Activated naive CD8-positive, alpha-beta T cell treated with anti-CD3 and anti-CD28 coated beads, Interleukin-2, amount 10 ng/mL, durations not matched to agents 7 days and 5 days (primary cell): ENCODE measurements at places on chromosomes 11 and 22.

GRCh38 chr11:132579136-132579535 lies 953.2 kb downstream of the OPCML start:
- DNase-seq: no peak

DNA sequence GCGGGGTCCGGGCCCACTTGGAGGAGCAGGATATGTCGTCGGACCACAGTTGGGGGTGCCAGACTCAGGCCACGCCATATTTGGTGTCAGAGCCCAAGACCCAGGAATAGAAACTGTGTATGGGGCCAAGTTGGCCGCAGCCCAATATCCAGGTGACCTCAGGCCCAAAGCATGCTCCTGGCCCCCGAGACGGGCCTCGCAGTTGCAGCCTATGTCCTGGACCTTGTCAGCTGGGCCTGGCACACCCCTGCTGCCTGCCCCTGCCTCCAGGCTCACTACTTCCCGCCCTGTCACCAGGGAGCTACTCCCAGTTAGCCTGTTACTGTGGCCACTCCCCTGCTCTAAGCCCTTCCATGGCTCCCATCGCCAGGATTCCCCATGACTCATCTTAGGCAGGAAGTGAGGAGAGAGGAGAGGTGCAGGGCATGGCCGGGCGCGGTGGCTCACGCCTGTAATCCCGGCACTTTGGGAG lies 23.1 kb downstream of the A4GALT start:
- DNase-seq: no peak

DNA sequence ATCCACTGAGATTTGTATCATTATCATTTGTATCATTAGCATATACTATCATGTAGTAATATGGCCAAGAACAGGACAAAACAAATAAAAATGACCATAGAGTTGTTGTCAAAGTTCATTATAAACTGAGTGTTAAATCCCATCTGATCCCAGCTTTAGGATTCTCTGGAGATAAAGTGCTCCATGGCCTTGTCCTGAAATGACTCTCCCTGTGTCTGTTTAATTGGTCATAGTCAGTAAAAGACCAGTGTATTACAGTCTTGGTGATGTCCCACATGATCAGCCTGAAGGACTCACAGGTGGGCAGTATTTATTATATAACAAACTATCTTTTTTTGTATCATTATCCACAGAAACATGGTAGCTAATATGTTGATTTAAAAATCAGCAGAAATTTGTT lies 361.6 kb downstream of the TMEM135 start:
- no peak for DNase-seq

DNA sequence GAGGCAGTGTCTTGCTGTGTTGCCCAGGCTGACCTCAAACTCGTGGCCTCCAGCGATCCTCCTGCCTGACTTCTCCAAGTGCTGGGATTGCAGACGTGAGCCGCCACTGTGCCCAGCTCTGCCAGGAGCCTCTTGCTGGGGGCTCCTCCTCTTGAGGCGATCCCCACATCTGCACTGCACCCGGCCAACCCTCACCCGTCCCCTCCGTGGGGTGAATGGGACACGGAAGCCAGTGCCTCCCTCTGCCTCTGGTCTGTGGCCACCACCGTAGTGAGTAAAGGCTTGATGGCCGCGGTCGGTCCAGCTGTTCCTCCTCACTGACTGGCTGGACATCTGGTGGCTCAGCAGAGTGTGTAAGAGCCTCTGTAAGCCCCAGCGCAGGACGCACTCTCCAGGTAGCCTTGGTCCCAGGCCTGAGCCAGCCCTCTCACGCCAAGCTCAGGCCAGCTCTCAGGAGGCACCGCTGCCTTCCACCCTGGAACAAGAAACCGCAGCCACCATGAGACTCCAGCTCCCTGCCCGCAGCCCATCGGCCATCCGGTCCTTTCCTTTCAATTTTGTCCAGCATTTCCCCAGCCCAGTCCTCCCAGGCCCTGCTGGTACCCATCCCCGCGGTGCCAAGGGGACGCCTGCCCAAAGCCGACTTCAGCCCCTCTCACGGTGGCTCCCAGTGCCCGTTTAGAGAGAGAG lies 100.3 kb downstream of the BRD1 start:
- no peak for DNase-seq
